ENCODE measurements at places on chromosomes 7 and 10.

GRCh38 chr7:155229548-155230168 lies 68.0 kb upstream of the INSIG1 start:
- DNase-seq = no peak

DNA sequence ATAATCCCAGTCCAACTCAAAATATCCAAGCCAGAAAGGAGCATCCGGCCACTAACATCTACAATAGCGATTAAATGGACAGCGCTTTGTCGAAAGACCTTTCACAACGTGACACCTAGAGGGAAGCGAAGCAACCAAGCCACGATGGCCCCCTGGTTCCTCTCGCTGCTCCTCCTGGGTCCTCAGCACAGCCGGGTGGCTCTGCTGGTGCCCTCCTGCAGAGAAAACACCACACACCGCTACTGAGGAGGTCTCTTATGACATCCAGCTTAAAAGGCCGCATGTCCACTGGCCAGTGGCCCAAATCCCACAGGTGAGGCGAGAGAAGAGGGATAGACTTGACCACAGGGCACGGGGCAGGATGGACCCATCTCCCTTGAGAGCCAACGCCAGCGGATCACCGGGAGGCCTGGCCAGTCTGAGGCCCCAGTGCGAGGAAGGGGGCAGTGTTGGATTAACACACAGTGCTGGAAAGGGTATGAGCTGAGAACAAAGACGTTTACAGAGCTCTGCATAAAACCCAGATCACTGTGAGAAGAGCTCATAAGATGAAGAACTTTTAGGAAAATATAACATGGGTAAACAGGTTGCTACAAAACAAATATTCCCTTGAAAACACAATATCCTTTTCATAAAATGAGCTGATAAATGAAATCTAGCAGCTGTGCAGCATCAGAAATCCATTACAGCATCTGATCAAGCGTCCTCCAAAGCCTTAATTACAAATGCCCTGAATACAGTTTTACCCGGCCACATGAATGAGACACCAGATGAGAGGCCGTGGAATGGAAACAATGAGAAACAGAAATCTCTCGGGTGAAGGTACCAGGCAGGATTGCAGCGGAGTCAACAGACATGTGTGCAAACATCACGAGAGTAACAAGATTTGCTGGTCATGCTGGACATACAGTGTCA lies 236.7 kb downstream of the DIP2C start:
- no peak for DNase-seq

DNA sequence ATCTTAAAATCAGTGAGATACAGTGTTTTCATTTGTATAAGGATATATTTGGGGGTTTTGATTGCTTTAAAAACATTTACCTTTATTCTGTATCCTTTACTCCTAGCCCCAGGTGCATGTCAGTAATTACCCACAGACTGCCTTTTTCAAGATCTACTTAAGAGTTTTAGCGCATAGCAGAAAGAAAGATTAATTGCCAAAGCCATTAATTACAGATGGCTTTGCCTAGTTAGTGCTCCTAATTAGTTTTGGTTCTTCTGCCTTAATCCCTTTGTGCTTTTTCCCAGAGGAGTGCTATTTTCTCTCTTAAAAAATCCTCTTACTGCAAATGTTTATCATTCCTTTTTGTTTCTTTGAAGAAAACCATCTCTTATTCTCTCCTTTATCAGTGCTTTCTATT lies 122.8 kb downstream of the MAPK8 start:
- DNase-seq = no peak

GRCh38 chr7:138608275-138608674 lies 92.9 kb downstream of the SVOPL start:
- DNase-seq = no peak

DNA sequence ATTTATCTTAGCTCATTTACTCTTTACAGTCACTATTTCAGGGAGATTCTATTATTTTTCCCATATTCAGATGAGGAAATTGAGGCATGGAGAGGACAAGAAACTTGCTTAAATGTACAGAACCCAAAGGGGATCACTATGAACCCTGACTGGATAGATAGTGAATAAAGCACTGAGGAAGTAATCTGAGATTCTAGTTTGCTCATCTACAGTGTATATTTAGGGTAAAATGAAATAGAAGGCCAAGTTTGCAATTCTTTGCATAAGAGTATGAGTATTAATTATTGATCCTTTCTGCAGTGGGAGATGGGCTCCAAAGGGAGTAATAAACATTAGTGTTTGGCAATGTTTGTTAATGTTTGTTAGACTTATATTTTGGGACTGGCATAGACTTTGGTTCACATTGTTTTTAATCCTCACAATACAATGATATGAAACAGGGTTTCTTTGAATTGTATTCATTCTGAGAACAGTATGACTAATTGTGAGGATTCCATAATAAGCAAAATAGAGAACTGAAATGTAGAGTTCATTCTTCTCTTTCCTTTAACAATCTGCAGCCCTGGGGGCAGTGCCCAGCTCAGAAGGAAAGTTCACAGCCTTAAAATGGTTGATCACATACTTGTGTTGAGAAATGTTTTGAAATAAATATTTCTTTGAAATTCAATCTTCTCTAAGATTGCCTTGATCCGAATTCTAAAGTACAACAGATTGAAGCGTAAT lies 131.0 kb upstream of the ZNF804B start:
- no peak for DNase-seq
